Spleen (tissue), 13 donors: ENCODE measurements at places on chromosomes 11 and 22. TPM values are rescaled to one million over a fixed set of nuclear protein-coding genes. Genes with fewer than 3 reads are reported as not detected.

DNA sequence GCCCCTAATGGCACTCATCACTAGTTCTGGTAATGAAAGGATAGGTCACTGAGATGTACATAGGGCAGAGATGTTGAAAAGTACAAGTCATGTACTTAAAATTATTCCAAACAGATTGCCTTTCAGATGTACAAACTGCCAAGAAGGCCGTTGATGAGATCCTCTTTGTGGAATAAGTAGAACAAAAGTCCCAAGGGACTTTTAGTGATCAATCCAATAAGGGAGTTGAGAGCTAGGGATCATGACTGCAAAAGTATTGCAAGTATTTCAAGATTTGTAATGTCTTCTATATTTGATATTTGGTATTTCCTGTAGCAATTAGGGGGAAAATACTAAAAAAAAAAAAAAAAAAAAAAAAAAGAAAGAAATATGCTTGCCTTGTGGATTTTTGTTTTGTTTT lies 82.2 kb downstream of the ATG16L2 start:
- no peak for DNase-seq
- H3K27me3 ChIP-seq, result no peaks in the 10 kb centered on the region
- H3K36me3 ChIP-seq, result peaks cover 21% of the 10 kb centered on the region
- peaks cover 6% of the 10 kb centered on the region for H3K4me1 ChIP-seq

- H3K4me3 ChIP-seq, result no peak overlapping the region
- no peak for DNase-seq
- H3K4me1 ChIP-seq, result no peaks in the 10 kb centered on the region
- H3K27ac ChIP-seq, result no peak overlapping the region
- no peaks in the 10 kb centered on the region for H3K27me3 ChIP-seq
Measured at GRCh38 chr11:30128269-30128932, 102.4 kb upstream of the FSHB start.

- H3K36me3 ChIP-seq, result peaks cover 28% of the 10 kb centered on the region
- no peaks in the 10 kb centered on the region for H3K27me3 ChIP-seq
- no peak for DNase-seq
- H3K4me1 ChIP-seq, result peaks cover 92% of the 10 kb centered on the region
- no peak overlapping the region for H3K4me3 ChIP-seq
Measured at GRCh38 chr22:26548984-26549383, 36.7 kb upstream of the TFIP11 start.

KRTAP5-9 gene
- 0.33 TPM for polyA plus RNA-seq

PHOX2A gene
- not detected for polyA plus RNA-seq

ZP1 gene
- polyA plus RNA-seq, result 0.05 TPM

NPAS4 gene
- polyA plus RNA-seq, result 0.22 TPM

- DNase-seq, result no peak
- no peak overlapping the region for H3K4me3 ChIP-seq
- H3K36me3 ChIP-seq, result no peaks in the 10 kb centered on the region
- H3K27me3 ChIP-seq, result no peaks in the 10 kb centered on the region
Measured at GRCh38 chr11:100922121-100922520, 207.5 kb downstream of the PGR start.

GRCh38 chr11:19713196-19714021 lies 772 bp downstream of the NAV2 start:
- H3K4me3 ChIP-seq, result peak overlapping the region; percentile 55
- peak; percentile 81 for DNase-seq
- H3K36me3 ChIP-seq, result no peaks in the 10 kb centered on the region
- peaks cover 28% of the 10 kb centered on the region for H3K27me3 ChIP-seq

DNA sequence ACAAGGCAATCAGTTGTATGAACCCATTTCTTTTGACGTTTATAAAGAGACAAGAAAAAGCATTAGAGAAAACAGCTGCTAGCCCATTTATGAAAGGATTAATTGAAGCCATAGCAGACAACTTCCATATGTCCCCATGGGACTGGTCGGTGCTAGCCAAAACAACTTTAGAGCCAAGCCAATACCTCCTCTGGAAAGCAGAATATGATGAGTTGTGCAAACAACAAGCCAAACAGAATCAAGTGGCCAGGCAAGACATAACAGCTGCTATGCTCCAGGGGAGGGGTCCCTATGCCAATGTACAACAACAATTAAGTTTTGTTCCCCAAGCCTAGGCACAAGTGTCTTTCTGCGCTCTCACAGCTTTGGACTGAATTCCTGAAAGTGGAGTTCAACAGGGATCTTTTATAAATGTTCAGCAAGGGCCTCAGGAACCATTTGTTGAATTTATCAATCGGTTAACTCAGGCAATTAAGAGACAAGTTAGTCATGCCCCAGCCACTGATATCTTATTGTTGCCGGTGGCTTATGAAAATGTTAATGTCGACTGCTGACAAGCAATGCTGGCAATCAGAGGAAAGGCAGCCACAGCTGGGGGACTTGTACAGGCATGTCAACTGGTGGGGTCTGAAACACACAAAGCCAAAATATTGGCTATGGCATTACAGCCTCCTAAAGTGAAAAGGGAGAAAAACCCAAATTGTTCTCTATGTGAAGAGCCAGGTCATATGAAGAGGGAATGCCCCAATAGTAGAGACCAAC lies 1593.1 kb upstream of the TENM4 start:
- no peaks in the 10 kb centered on the region for H3K36me3 ChIP-seq
- DNase-seq, result no peak
- H3K27me3 ChIP-seq, result no peaks in the 10 kb centered on the region
- no peaks in the 10 kb centered on the region for H3K4me1 ChIP-seq

- H3K4me3 ChIP-seq, result no peak overlapping the region
- H3K4me1 ChIP-seq, result no peaks in the 10 kb centered on the region
- H3K36me3 ChIP-seq, result no peaks in the 10 kb centered on the region
- H3K27ac ChIP-seq, result peak overlapping the region; percentile 43
Measured at GRCh38 chr22:24455751-24456426, 28.5 kb downstream of the ADORA2A start.

- DNase-seq, result no peak
- H3K27me3 ChIP-seq, result no peaks in the 10 kb centered on the region
- no peak overlapping the region for H3K4me3 ChIP-seq
- H3K4me1 ChIP-seq, result peaks cover 47% of the 10 kb centered on the region
Measured at GRCh38 chr22:30182815-30183214, 63.7 kb downstream of the LIF start.

DNA sequence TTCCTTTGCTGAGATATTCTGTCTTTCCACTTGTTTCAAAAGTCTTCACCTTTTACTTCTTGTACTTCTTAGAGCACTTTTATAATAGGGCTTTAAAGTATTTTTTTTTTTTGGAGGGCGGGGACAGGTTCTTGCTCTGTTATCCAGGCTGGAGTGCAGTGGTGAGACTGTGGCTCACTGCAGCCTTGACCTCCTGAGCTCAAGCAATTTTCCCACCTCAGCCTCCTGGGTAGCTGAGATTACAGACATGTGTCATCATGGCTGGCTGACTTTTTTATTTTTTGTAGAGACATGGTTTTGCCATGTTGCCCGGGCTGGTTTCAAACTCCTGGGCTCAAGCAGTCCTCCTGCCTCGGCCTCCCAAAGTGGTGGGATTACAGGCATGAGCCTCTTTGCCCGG lies 57.9 kb downstream of the DYNC2H1 start:
- no peaks in the 10 kb centered on the region for H3K27me3 ChIP-seq
- DNase-seq, result no peak
- H3K27ac ChIP-seq, result no peak overlapping the region
- no peaks in the 10 kb centered on the region for H3K4me1 ChIP-seq
- H3K4me3 ChIP-seq, result no peak overlapping the region

- H3K27me3 ChIP-seq, result no peaks in the 10 kb centered on the region
- no peak overlapping the region for H3K27ac ChIP-seq
- H3K36me3 ChIP-seq, result no peaks in the 10 kb centered on the region
- no peak for DNase-seq
- H3K4me3 ChIP-seq, result no peak overlapping the region
- H3K4me1 ChIP-seq, result no peaks in the 10 kb centered on the region
Measured at GRCh38 chr22:34592123-34592740, 473.7 kb upstream of the ISX start.
